ENCODE measurements at places on chromosomes 1 and 21.

DNA sequence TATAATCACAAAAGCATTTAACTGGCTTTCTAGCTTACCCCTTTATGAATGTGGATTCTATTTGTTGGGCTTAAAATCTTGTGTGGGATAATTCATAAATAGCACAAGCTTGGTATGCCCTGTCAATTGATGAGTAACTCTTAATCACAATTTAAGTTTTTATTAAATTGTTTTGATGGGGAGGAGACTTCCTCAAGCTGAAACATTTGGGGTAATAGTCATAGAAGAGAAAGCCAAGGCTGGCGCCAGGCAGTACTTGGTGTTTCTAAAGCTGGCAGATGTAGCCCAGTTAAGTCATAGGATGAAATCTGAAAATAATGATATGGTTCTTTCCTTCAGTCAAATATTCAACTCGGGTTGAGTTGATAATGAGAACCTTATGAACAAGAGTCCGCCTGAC, 167.2 kb downstream of the FMN2 start:
- no peak for DNase-seq

DNA sequence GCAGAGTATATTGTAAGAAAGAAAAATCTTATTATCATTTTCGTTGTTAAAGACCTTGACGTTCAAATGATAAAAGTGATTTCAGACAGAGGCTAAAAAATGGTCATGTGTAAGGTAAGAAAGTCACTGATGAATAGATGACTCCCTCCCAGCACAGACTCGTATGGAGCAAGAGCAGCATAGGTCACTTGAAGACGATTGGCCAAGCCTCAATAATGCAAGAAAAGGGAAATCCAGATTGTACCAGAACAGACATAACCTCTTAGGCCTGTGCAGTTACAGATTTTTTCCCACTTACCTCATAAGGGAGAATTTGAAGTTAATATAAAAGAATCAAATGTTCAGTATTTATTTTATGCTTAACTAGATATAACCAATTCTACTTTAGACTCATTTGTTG, 16.3 kb upstream of the OLFML2B start:
- DNase-seq, result no peak

DNA sequence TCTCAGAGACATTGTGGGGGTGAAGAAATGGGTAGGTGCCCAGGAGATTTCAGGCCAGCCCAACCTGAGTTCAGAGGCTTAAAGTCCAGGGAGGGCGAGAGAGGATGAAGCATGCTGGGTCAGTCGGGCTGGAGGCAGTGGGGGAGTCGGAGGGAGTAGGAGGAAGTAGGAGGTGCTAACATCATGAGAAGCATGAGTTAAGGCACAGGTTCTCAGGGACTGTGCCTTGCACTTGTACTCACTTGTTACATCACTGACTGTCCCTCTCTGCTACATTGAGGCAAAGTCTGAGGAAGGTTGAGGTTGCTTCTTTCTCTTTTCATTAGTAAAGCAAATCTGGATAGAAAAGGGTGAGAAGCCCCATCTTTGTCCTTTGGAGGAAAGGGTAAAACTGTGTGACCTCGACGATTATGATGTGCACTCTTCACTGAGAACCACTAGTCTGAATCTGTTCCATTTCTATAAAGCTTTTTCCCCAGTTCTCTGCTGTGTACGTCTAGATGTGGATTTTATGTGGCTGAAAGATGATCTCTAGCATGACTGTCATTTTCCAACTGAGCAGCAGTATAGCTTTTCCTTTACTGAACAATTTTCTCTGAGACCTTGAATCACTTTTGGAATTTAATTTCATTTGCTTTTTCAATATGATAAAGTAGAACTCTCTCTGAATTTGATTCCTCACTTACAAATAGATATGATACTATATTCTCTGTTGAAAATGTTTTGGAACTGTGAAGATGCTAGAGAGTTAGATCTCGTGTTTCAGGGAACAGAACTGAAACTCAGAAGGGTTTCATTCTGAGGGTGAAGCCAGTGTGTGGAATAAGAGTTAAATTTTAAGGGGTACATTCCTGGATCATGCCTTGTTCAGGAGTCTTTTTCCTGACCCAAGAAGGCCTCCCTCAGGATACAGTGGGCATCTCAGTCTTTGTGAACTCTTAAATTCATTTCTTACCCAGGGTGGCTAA, 94.6 kb downstream of the FGGY start:
- no peak for DNase-seq

GRCh38 chr1:46041551-46041950, 90.9 kb downstream of the PIK3R3 start:
- DNase-seq, result no peak

GRCh38 chr1:242546441-242546840, 21.9 kb upstream of the PLD5 start:
- no peak for DNase-seq

DNA sequence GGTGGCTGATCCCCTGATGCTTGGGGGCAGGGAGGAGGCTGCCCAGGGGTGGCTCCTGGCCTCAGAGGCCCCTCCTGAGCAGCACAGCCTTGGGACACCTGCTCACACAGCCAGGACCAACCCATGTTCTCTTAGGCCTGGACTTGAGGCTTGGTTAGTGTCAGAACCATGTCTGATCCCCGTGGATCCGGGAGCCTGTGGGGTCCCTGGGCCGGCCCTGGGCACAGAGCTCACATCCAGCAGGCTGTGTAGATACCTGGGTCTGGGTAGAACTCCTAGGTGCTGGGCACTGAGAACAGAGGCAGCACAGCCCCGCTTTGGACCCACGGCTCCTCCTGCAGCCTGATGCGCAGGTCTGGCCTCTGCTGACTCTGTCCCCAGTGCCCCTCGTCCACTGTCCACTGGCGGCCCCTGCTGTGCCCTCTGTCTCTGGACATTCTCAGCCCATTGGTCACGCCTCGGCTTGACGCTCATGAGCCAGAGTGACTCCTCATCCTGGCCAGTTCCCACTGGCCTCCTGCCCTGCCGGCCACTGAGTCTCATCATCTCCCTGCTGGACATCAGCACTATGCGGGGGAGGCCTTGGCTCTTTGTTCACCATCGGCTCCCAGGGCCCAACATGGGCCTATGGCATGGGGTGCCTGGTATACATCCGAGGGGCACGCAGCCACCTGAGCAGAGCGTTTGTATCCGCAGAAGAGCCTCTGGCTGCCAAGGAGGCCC, 70.2 kb downstream of the TRIM11 start:
- DNase-seq, result no peak

- DNase-seq, result no peak
Observed at GRCh38 chr1:75742047-75742625, 17.6 kb downstream of the ACADM start.

- no peak for DNase-seq
Observed at GRCh38 chr1:205961405-205961804, 18.1 kb upstream of the SLC26A9 start.

GRCh38 chr1:211578640-211579439, at the start of gene SLC30A1:
Gene SLC30A1, minus strand, starts transcription at chr1:211579161. Its CDS starts 549 bp downstream, at chr1:211578612.
- peak; percentile 100 for DNase-seq

GRCh38 chr1:220927442-220927841, 48.2 kb downstream of the HLX start:
- DNase-seq, result no peak

GRCh38 chr1:54158071-54158470, 5.3 kb upstream of the CDCP2 start:
- no peak for DNase-seq

GRCh38 chr21:44533121-44533890, 6.7 kb downstream of the KRTAP10-1 start:
- no peak for DNase-seq

DNA sequence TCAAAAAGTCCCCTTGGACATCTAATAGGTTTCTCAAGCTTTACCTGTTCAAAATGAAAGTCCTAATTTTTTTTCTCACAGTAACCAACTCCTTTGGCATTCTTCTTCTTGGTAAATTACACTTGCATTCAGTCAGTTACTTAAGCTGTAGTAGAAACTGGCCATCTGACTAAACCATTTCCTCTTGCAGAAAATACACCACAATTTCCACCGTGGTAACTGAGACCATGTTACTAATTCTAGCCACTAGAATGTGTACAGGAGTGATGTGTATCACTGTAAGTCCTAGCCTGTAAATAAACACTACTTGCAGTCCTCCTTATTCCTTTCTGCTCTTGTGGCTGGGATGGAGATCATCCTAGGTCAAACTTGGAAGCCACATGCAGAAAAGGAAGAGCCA, 965.4 kb upstream of the TMPRSS15 start:
- DNase-seq, result no peak

All from stimulated activated CD4-positive, alpha-beta T cell treated with anti-CD3 and anti-CD28 coated beads, Interleukin-2, amount 100 ng/mL, for 24 hours (primary cell).